Stimulated activated CD4-positive, alpha-beta T cell treated with anti-CD3 and anti-CD28 coated beads, Interleukin-4, amount 100 ng/mL, for 24 hours (primary cell): ENCODE measurements at places on chromosomes 2 and 18.

GRCh38 chr18:22604986-22605421 is 187.3 kb upstream of the CTAGE1 start:
- no peak for DNase-seq

DNA sequence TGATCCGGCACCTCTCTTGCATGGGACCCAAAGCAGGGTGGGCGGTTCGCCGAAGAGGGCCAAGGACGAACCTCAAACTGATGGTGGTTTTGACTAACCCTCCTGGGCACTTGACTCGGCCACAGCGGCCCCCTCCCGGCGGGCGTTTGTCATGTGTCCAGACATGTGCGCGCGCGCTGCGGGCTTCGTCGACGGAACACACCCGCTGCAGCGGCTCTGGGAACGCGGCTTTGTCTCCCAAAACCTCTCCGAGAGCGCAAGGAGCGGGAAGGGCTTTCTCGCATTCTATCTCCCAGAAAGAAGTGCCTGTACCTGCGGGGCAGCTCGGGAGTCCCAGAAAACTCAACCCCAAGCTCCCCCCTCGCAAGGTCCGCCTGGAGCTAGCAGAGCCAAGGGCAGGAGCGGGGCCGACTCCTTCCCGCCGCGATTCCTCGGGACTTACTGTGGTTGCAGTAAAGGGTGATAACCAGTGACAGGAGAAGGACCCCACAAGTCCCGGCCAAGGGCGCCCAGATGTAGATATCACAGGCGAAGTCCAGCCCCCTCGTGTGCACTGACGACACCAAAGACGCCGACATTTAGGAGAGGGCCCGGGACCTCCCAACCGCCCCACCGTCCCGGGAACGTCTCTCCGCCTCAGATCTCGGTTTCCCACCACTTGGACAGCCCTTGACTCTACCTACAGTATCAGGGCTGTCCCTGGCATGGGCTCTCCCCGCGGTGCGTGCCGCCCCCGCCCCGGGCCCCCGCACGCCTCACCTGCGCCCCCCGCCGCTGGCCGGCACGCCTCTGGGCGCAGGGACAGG is 1.6 kb downstream of the CD8A start:
- DNase-seq, result no peak

GRCh38 chr2:30888852-30889409 is 81.7 kb upstream of the CAPN13 start:
- DNase-seq, result no peak

GRCh38 chr2:14907014-14907612 is 274.6 kb downstream of the LRATD1 start:
- DNase-seq, result no peak

DNA sequence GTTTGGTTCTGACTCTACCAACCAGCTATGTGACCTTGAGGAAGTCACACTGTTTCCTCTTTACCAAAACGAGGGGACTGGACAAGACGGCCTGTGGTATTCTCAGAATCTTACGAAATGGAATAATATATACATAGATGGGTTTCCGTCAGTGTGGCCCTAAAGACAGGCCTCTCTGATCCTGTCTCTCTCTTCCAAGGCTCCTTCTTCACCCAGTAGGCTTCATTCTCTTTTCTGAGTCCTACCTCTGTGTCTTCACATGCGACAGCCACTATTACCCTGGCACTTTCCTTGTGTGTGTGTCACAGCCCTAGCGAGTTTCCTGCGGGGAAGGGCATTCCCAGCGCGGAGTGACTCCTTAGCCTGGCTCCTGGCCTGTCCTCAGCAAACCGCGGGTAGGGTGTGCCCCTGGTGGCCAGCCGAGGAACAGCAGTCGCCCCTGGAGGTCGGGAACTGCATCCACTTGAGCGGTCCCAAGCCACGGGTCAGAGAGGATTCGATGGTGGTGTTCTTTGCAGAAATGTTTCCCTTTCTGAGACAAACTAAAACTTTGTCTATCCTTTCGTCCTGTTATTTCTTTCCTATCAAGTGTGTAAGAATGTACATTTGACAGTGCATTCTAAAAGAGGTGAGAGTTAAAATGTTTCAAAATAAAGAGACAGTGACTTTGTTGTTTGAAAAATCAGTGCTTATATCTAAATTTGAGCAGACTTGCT is 63.3 kb downstream of the RAB31 start:
- DNase-seq, result peak; percentile 51

DNA sequence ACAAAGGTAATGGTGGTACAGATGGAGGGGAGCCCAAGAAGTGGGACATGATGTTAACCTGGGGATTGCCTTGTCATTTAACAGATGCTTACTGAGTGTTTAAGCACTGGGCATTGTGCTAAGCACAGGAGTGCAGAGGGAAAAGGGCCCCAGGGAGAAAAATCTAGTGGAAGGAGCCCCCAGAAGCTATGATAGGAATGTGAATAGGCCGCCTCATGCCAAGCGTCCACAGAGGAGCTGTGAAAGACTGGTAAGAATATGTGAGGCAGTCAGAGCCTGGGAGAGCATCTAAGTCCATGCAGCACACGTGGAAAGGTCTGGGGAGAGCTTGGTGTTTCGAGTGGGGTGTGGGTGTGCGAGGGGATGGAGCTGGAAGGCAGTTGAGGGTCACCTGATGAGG is 5.5 kb downstream of the ZNF532 start:
- DNase-seq, result no peak

DNA sequence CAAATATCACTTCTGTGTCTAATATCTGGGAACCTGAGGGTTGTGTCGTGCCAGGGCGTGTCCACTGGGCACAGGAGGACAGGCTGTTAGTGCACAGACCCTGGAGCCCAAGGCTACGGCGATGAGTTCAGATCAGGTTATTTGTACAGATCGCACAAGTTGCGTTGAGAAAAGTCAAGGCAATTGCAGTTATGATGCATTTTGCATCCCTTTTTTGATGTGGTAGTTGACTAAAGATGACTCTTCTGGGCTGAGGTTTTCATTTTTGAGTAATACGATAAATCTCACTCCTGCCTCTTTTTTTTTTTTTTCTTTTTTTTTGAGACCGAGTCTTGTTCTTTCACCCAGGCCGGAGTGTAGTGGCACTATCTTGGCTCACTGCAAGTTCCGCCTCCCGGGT is 7.2 kb downstream of the RBFA start:
- no peak for DNase-seq

DNA sequence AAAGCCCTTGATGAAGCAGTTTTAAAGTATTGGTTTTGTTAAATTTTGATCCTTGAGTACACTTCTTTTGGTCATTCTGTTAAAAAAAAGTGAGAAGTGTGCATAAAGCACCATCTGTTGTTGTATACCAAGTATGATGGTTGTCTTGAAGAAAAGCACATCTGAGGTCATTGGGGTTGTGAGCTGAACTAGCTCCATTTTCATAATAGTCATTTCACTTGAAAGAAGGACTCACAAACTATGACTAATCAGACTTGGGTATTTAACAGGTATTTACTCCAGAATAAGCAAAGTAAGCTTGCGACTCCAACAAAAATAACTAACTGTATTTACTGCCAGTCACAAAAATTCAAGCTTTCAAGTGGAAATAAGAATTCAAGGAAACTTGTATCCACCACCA is 35.1 kb downstream of the CHN1 start:
- DNase-seq, result no peak

- DNase-seq, result no peak
These were observed 338.3 kb upstream of the NT5C1B start for GRCh38 chr2:18927525-18928232.

DNA sequence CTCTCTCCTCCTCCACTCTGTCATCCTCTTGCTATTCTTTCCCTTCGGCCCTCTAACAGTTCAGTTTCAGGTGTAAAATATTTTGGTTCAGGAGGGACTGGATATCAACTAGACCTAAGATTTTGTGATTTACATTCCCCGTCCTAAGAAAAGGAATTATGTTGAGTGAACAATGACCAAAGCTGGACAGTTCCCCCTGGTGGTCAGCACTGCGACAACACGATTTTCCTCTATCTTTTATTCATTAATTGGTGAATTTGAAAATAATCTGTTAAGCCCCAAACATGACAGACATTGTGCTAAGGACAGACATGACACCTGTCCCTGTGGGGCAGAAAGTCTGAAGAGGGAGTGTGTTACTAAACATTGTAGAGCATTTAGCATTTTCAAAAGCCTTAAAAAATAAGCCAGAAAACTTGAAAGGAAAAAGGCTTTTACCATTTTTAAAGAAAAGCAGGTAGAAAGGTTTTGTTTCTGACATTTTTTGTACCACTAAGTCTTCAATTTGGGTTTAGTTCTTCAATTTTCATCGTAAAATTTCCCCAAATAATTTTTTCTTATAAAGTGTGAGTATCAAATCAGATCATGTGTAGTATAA is 28.4 kb upstream of the GTF2A1L start:
- DNase-seq, result no peak

GRCh38 chr2:201362396-201362795 is 5.3 kb upstream of the FLACC1 start:
- no peak for DNase-seq

- no peak for DNase-seq
These were observed 18.3 kb upstream of the GREB1 start for GRCh38 chr2:11515490-11515981.

- DNase-seq, result no peak
These were observed 1.7 kb downstream of the TUBB6 start for GRCh38 chr18:12309683-12310198.

GRCh38 chr2:236744716-236745115 is 175.1 kb downstream of the ACKR3 start:
- no peak for DNase-seq

GRCh38 chr2:128502200-128502599 is 183.5 kb upstream of the HS6ST1 start:
- no peak for DNase-seq

GRCh38 chr2:134628453-134628852 is 90.3 kb downstream of the TMEM163 start:
- DNase-seq, result no peak

DNA sequence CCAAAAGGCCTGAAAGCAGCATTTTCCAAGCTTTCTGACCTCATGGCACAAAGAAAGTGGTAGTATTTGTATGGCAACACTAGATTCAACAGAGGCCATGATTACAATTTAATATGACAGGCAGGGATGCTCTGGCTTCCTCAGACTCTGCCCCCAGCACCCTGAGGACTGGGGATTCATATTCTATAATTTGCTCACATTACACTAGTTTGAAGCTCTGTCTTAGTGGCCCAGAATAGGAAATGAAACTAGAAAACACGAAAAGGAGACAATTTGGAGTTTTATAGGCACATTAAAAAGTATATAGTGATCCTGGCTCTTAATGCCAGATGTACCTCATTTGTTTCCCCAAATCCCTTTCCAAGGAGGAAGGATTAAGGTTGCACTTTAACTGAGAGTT is 173.0 kb upstream of the STK17B start:
- no peak for DNase-seq

- DNase-seq, result no peak
These were observed 7.4 kb downstream of the RAPGEF4 start for GRCh38 chr2:172742931-172743540.

DNA sequence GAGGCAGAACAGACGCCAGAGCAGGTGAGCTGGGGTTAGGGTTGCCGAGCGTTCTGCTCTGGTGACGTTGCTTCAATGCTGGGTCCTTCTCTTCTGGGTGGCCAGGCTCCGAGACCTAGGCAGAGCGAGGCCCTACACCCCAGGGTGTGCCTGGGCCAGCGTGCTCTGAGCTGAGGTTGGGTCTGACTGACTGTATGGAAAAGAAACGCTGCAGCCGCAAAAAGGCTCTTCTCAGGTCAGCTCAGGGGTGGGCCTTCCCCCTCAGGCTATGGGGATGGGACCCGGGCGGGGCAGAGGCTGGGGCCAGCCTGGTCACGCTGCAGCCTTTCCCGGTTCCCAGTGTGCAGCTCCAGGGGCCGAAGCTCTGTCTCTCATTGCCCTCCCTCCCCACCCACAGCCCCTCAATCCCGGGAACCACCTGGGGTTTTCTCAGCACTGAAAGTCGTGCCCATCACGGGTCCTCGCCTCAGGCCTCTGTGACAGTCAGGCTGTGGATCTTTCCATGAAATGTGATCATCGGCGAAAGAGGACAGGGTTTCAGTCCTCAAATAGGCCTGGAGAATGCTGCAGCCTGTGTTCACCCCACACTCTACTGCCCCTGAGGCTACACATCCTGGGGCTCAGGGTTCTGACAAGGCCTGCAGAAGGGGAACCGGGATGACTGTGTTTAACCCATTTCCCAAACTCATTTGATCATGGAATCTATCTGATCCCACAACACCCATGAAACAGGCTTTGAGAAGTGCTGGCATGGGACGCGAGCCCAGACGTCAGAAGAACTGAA is 19.4 kb downstream of the CYP26B1 start:
- no peak for DNase-seq

DNA sequence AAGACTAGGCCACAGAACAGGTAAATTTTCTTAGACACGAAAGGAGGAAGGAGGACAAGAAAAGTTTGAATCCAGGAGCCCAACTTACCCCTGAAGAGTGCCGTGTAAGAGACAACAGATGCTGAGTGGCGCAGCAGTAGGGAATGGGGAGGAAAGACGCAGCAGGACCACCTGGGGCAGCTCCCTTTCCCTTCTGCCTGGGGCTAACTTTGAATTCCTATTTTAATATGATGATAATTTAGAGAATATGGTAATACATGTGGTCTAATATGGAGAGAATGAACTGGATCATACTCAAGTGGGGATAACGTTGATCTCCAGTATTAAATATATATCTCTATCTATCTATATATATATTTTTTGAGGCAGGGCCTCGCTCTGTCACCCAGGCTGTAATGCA is 69.3 kb downstream of the CLIP4 start:
- no peak for DNase-seq

- no peak for DNase-seq
These were observed 36.5 kb upstream of the ARMC9 start for GRCh38 chr2:231161877-231162329.

DNA sequence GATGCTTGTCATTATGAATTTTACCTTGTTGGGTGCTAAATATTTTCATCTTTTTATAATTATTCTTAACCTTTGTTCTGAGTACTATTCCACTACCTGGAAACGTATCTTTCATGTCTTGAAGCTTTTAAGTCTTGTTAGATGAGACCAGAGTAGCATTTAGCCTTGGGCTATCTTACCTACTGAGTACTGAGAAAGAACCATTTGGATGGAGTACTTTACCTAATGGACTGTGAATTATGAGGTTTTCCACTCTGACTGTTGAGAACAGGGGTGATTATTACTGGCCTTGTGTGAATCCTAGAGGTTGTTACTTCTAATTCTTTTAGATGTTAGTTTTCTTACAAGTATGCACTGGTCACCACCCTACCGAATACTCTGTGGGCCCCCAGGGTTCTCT is 63.5 kb downstream of the CCDC102B start:
- no peak for DNase-seq

DNA sequence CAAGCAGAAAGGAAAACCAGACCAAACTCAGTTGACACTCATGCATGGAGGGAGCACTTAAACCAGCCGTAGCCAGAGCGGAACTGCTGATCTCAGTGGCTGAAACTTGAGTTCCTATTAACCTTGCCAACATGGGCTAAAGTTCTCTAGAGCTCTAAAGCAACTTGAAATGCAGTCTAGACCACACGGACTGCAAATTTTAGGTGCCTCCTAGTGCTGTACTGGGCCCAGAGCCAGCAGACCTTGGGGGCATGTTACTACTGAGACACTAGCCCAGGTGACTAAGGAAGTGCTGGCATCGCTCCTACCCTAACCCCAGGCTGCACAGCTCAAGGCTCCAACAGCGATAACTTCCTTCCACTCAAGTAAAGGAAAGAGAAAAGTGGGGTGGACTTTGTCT is 236.5 kb downstream of the AKAIN1 start:
- no peak for DNase-seq
